ENCODE measurements at places on chromosomes 6 and 20.

GRCh38 chr20:59032713-59033059, 551 bp upstream of the ATP5F1E start:
- DNase-seq = no peak

GRCh38 chr6:119012521-119012920, 65.9 kb downstream of the FAM184A start:
- no peak for DNase-seq

DNA sequence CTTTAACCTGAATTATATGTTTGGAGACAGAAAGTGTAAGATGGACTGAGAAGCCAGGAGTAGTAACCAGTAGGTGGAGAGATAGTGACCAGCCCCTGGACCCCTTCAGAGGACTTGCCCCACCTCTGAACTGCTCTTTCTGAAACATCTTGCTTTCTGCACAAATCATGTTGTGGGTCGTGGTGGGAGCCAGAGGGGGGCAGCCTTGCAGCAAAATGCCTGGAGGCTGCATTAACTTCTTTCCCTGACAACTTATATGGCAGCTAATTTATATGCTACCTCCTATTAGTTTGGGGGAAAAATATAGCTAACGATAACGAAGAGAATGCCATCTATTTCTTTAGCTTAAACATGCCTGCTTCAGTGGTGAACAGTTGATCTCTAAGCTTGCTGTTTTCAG, 859.8 kb downstream of the MAFB start:
- no peak for DNase-seq

DNA sequence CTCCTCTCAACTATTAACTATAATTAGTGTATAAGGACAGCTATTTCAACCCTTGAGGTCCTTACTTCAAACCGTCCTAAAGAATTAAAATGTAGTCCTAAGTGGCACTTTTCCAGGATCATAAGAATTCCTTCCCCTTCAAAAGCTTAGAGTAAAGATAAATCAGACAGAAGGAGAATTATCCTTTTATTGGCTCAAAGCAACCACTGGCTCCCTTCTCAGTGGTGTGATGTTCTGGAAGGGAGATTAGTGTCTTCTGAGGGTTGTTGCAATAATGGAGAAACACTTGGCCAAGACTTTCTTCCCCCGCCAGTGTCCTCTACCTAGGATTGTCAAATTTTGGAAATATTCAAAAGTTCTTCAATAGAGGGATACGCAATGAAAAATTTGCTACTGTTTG, 89.1 kb upstream of the PLEKHG1 start:
- no peak for DNase-seq

- no peak for DNase-seq
Observed at GRCh38 chr6:54846857-54847674, 495 bp downstream of the FAM83B start.

DNA sequence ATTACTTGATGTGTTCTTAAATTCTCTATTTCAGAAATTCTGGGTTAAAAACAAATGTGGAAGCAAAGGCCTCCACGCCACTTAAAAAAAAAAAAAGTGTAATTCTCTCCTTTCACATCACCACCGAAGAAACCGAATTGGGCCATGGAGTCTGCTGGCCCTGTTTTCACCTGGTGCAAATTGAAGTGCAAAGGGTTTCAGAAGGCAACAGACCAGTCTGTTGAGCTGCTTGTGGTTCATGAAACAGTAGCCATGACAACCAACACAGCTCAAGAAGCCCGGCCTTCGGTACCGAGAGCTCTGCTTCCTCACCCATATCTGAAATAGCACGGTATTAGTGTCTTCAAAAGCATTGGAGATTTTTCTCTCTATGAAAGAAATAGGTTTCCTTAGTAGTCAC, 63.1 kb downstream of the GMPR start:
- no peak for DNase-seq

Measured in activated B cell treated with CpG ODN at 0.5 μM for 24 hours (primary cell).